ENCODE measurements at places on chromosomes 1 and 21.

DNA sequence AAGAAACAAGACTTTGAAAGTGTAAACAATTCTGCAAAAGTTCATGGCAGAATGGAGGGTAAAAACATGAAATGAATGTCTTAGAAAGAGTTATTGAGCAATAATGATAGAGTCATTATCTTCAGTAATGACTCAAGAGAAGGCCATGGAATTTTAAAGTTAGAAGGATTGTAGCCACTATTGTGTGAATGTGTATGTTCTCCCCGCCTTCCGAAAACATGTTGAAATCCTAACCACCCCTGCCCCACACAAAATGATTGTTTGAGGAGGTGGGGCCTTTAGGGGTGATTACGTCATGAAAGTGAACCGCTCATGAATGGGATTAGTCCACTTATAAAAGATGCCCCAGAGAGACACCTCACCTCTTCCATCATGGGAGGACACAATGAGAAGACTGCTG lies 93.8 kb upstream of the CCDC190 start:
- DNase-seq, result peak; percentile 89

- DNase-seq, result no peak
These were observed 23.9 kb upstream of the SPATA6 start for GRCh38 chr1:48495911-48496310.

DNA sequence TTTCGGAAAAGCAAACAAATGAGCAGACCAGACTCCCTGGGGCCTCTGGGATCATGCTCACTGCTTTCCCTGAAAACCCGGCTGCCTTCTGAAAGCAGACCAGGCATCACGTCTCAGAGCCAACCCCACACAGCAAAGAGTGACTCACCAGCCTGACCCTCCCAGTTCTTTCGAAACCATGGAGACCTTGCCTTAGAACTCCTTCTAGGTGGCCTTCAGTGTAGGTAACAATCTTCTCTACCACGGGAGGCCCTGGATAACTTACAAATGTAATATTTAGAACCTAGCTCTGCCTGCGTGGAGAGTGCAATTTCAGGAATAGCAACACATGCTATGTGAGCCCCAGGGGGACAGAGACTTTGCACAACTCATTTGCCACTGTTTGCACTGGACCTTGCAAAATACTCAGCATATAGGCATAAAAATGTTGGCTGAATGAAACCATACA lies 105.2 kb downstream of the SUSD4 start:
- DNase-seq, result peak; percentile 84

- DNase-seq, result no peak
These were observed 153.0 kb downstream of the TNFSF18 start for GRCh38 chr1:172897738-172898137.
